Esophagus muscularis mucosa (tissue), 4 donors: ENCODE measurements at places on chromosomes 16 and 17.

GRCh38 chr16:27700304-27700995 lies 150.5 kb downstream of the KATNIP start:
- no peak for DNase-seq
- H3K27me3 ChIP-seq = no peaks in the 10 kb centered on the region
- no peak overlapping the region for H3K27ac ChIP-seq
- no peaks in the 10 kb centered on the region for H3K4me1 ChIP-seq
- H3K36me3 ChIP-seq = peaks cover 56% of the 10 kb centered on the region

GRCh38 chr16:14364386-14365199 lies 265.5 kb downstream of the PARN start:
- DNase-seq = no peak
- H3K4me1 ChIP-seq = no peaks in the 10 kb centered on the region
- H3K27ac ChIP-seq = no peak overlapping the region
- H3K36me3 ChIP-seq = no peaks in the 10 kb centered on the region
- H3K4me3 ChIP-seq = no peak overlapping the region

DNA sequence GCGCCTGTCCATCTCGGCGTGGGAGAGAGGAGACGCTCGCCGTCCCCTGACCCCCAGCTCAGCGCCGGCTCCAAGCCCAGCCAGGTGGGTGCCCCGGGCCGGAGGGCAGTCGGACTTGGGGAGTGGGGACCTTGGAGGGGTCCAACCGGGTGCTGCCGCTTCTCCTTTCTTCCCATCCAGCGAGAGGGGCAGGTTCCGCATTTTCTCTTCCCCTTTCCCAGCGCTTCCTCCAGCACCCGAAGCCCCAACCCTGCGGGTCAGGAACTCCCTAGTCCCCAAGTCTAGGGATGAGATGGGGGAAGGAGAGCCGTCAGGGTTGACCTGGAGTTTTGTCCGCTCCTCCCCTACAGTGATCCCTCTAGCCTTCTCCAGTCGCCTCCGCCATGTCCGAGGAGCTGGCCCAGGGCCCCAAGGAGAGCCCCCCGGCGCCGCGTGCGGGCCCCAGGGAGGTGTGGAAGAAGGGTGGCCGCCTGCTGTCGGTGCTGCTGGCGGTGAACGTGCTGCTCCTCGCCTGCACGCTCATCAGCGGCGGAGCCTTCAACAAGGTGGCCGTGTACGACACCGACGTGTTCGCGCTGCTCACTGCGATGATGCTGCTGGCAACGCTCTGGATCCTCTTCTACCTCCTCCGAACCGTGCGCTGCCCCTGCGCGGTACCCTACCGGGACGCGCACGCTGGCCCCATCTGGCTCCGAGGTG lies at the start of gene OTOP2:
OTOP2 (plus strand) TSS at position 24 of the 699 bp plus-strand sequence; CDS start at position 384, 360 bp downstream.
- peaks cover 45% of the 10 kb centered on the region for H3K27me3 ChIP-seq
- no peak within 1 kb of the TSS for H3K27ac ChIP-seq
- peaks cover 38% of the 10 kb centered on the region for H3K4me1 ChIP-seq
- DNase-seq = no peak
- peak within 1 kb of the TSS; percentile 42 for H3K4me3 ChIP-seq

DNA sequence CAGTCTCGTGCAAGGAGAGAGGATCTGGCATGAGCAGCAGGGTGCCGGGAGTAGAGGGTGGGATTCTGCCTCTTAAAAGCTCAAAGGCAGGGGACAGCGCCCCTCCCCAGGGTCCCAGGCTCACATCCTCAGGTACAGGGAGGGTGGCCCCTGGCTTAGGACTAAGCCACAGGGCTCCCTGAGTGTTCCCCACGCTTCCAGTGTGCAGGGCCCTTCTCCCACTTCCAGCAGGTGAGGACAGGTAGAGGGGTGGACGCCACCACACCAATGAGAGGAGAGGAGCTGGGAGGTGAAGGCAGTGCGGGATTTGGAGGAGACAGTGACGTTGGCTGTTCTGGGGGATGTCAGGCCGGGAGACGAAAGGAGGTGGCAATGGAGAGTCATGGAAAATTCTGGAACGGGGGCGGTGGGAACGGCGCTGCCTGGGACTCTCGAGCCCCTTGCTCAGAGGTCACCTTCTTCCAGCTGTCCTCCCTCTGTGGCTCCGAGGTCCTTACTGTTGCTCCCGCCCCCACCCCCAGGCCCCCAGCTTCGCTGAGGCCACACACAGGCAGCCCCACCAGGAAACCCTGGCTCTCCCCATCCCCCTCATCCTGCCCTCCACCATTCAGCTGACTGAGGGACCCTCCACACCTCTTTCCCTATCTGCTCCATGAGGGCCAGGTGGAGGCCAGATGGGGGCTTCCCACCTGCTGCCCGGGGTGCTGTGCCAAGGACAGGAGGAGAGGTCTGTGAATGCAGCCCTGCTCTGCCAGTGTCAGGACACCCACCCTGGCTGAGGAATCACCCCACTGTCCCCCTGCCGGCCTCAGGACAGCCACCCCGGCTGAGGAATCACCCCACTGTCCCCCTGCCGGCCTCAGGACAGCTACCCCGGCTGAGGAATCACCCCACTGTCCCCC lies 57.7 kb upstream of the ACSF3 start:
- no peaks in the 10 kb centered on the region for H3K36me3 ChIP-seq
- no peak for DNase-seq
- H3K27me3 ChIP-seq = peaks cover 79% of the 10 kb centered on the region

DNA sequence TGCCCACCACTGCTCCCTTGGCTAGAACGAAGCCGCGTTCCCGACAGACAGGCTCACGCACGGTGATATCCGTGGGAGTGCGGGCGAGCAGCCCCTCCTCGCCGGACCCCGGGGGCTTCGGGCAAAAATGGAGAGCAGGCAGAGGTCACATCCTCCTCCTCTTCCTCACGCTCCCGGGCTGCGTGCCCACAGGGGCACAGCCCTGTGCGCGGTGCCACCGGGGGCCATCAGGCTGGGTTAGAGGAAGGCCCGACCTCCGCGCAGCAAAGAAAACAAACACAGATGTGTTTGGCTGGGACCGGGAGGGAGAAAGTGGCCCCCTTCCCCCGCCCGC lies 519 bp upstream of the NTN1 start:
- H3K4me3 ChIP-seq = peak overlapping the region; percentile 92
- DNase-seq = no peak
- peak overlapping the region; percentile 90 for H3K27ac ChIP-seq
- peaks cover 19% of the 10 kb centered on the region for H3K4me1 ChIP-seq
- no peaks in the 10 kb centered on the region for H3K36me3 ChIP-seq

GRCh38 chr17:38465391-38466345 lies 37.4 kb downstream of the ARHGAP23 start:
- H3K36me3 ChIP-seq = peaks cover 7% of the 10 kb centered on the region
- peaks cover 80% of the 10 kb centered on the region for H3K4me1 ChIP-seq
- peak overlapping the region; percentile 61 for H3K4me3 ChIP-seq
- peak overlapping the region; percentile 97 for H3K27ac ChIP-seq
- no peaks in the 10 kb centered on the region for H3K27me3 ChIP-seq

GRCh38 chr17:1787301-1787902 lies 25.5 kb downstream of the SERPINF1 start:
- H3K4me3 ChIP-seq = no peak overlapping the region
- no peak for DNase-seq
- peaks cover 44% of the 10 kb centered on the region for H3K4me1 ChIP-seq
- H3K27ac ChIP-seq = peak overlapping the region; percentile 83
- H3K27me3 ChIP-seq = no peaks in the 10 kb centered on the region
